Lower lobe of right lung (tissue), 2 donors: ENCODE measurements at places on chromosomes 7 and 10. TPM values are rescaled to one million over a fixed set of nuclear protein-coding genes. Genes with fewer than 3 reads are reported as not detected.

ADCK2 gene
- total RNA-seq: 18.9 TPM

SFTPA1 gene
- total RNA-seq: 10,352 TPM

GBX1 gene
- total RNA-seq: not detected

PLPP4 gene
- not detected for total RNA-seq

STEAP1B gene
- total RNA-seq: 1.5 TPM

POLR2J2 gene
- total RNA-seq: 14.8 TPM

MLXIPL gene
- 10.7 TPM for total RNA-seq

CALML3 gene
- total RNA-seq: not detected

CHST15 gene
- total RNA-seq: 36.5 TPM

- H3K36me3 ChIP-seq: no peaks in the 10 kb centered on the region
- no peak overlapping the region for H3K27ac ChIP-seq
- no peaks in the 10 kb centered on the region for H3K27me3 ChIP-seq
- H3K4me3 ChIP-seq: no peak overlapping the region
These were observed 57.6 kb upstream of the CROT start for GRCh38 chr7:87287738-87288341.

DNA sequence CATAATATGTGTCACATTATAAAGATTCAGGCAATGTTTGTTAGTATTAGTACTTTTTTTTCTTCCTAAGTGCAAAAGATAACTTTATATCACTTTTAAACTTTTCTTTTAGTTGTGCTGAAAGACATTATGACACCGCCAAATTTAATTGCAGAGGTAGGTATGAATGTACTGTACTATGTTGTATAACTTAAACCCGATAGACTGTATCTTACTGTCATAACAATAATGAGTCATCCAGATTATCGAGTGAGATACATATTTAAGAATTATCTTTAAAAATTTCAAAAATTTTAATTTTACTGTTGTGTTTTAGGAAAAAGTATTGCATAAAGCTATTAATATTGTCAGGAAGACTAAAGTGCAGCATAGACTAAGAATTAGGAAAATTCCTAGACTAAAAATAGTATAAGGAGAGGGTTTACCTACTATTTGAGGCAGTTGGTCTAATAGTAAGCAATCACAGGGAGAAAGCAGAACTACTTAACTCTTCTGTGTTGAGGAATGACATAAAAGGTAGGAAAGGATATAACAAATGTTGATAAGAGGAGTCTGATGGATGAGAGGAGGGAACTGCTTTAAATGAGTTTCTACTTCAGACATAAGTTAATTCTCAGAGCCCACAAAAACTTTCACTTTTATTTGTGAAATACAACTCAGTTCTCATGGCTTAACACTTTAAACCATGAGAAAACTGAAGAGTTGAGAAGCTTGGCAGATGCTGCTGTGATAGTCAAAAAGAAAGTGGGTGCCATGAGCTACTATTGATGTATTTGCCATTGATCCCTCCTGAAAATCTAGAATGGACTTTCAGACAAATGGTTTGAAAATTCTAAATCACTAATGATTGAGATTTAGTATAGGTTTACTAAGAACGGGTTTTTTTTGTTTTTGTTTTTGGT lies 67.8 kb downstream of the PTEN start:
- H3K4me3 ChIP-seq: no peak overlapping the region
- H3K4me1 ChIP-seq: peaks cover 57% of the 10 kb centered on the region
- H3K36me3 ChIP-seq: peaks cover 24% of the 10 kb centered on the region
- DNase-seq: no peak
- no peak overlapping the region for H3K27ac ChIP-seq
- no peaks in the 10 kb centered on the region for H3K27me3 ChIP-seq

- H3K27ac ChIP-seq: peak overlapping the region; percentile 83
- H3K36me3 ChIP-seq: peaks cover 16% of the 10 kb centered on the region
- H3K4me1 ChIP-seq: peaks cover 45% of the 10 kb centered on the region
- DNase-seq: peak; percentile 23
- peak overlapping the region; percentile 70 for H3K4me3 ChIP-seq
These were observed 4.1 kb downstream of the AQP1 start for GRCh38 chr7:30915751-30916150.

- no peak overlapping the region for H3K4me3 ChIP-seq
- no peaks in the 10 kb centered on the region for H3K4me1 ChIP-seq
- H3K27me3 ChIP-seq: no peaks in the 10 kb centered on the region
- no peaks in the 10 kb centered on the region for H3K36me3 ChIP-seq
- no peak for DNase-seq
These were observed 548.7 kb upstream of the GALNT17 start for GRCh38 chr7:70582927-70583895.

DNA sequence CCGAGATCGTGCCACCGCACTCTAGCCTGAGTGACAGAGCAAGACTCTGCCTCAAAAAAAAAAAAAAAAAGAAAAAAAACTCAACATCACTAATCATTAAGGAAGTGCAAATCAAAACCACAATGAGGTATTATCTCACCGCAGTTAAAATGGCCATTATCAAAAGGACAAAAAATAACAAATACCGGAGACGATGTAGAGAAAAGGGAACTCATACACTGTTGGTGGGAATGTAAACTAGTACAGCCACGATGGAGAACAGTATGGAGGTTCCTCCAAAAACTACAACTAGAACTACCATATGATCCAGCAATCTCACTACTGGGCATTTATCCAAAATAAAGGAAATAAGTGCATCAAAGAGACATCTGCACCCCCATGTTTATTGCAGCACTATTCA lies 24.3 kb downstream of the GRK5 start:
- H3K36me3 ChIP-seq: no peaks in the 10 kb centered on the region
- no peak overlapping the region for H3K4me3 ChIP-seq
- no peaks in the 10 kb centered on the region for H3K27me3 ChIP-seq
- H3K4me1 ChIP-seq: peaks cover 51% of the 10 kb centered on the region
- H3K27ac ChIP-seq: no peak overlapping the region

GRCh38 chr10:61836888-61837754 lies 64.4 kb upstream of the ARID5B start:
- no peak overlapping the region for H3K4me3 ChIP-seq
- no peak for DNase-seq

GRCh38 chr7:96973986-96974385 lies 31.4 kb upstream of the DLX6 start:
- H3K36me3 ChIP-seq: no peaks in the 10 kb centered on the region
- no peaks in the 10 kb centered on the region for H3K4me1 ChIP-seq
- H3K27ac ChIP-seq: no peak overlapping the region

- H3K4me3 ChIP-seq: no peak overlapping the region
- H3K27me3 ChIP-seq: no peaks in the 10 kb centered on the region
- DNase-seq: no peak
- H3K4me1 ChIP-seq: no peaks in the 10 kb centered on the region
These were observed 152.1 kb upstream of the RHOBTB1 start for GRCh38 chr10:61096056-61096455.

- H3K27me3 ChIP-seq: no peaks in the 10 kb centered on the region
- H3K36me3 ChIP-seq: no peaks in the 10 kb centered on the region
- H3K4me1 ChIP-seq: no peaks in the 10 kb centered on the region
- H3K4me3 ChIP-seq: no peak overlapping the region
- DNase-seq: no peak
- no peak overlapping the region for H3K27ac ChIP-seq
These were observed 531.7 kb downstream of the DNAJB9 start for GRCh38 chr7:109101332-109101731.

DNA sequence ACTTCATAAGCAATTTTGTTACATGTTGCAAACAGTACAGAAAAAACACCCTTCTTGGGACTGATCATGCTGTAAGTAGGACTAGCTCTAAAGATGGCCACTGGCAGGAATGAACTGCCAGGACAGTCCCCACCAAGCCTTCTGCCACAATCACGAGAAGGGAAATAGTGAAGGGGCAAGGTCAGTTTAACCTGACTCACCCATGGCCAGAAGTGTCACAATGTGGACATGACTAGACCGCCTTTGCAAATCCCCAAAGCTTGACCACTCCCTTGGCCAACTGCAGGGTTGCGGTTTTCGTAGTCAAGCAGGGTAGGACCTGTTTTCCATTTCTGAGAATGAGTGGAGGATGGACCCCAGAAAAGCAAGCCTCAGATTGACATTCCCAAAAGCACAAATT lies 19.4 kb upstream of the FRAT2 start:
- H3K4me3 ChIP-seq: no peak overlapping the region
- H3K27ac ChIP-seq: peak overlapping the region; percentile 67
- peak; percentile 75 for DNase-seq
- H3K36me3 ChIP-seq: peaks cover 17% of the 10 kb centered on the region
- H3K27me3 ChIP-seq: no peaks in the 10 kb centered on the region

DNA sequence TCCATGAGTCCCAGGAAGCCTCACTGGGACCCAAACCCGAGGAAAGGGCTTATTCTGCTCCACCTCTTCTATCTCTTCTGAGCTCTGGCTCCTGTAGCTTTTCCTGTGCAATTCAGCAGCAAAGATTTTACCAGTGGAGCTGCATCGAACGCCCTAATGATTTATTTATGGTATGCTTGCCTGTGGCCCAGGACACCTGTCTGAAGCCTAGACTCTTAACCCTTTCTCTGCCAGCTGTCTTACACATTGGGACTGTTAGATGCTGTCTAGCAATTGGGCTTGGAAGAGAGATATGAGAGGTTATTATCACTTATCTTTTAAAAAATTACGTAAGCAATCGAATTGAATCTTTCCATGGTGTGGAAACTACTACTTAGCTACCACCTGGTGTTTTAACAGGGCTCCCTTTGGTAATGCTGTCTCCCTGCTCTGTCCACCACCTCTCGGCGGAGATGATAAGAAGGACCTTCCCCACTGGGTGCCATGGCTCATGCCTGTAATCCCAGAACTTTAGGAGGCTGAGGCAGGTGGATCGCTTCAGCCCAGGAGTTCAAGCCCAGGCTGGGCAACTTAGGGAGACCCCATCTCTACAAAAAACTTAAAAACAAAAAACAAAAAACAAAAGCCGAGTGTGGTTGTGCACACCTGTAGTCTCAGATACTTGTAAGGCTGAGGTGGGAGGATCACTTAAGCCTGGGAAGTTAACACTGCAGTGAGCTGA lies 8.8 kb downstream of the ACSL5 start:
- H3K4me3 ChIP-seq: no peak overlapping the region
- peaks cover 9% of the 10 kb centered on the region for H3K36me3 ChIP-seq
- no peaks in the 10 kb centered on the region for H3K27me3 ChIP-seq
- no peak for DNase-seq

- H3K4me3 ChIP-seq: no peak overlapping the region
- H3K4me1 ChIP-seq: peaks cover 9% of the 10 kb centered on the region
- H3K36me3 ChIP-seq: no peaks in the 10 kb centered on the region
- no peak overlapping the region for H3K27ac ChIP-seq
- DNase-seq: no peak
These were observed 351.1 kb upstream of the KLF6 start for GRCh38 chr10:4136121-4136520.

DNA sequence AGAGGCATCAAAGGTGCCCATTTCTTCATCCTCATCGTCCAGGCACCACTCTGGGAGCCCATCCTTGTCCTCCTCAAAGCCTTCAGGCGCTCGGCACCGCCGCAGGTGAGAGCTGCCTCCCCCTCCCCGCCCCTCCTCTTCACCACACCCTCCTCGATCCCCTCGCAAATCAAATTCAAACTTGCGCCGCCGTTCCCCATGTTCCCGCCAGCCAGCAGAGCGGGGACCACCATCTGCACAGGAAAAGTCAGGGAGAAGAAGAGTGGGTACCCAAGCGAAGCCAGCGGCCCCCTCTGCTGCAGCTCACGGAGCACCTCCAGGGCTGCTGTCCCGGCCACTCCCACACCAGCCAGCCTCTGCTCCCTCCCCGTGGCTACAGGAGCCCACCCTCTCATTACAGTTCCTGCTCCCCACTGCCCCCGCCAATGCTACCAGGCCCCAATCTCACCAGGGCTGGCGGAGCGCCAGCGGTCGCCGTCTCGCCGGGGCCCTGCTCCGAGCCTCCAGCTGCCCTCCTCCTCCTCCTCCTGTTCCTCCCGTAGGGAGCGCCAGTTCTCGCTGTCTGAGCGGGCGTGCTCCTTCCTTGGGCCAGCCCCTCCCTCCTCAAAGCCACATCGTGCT lies 7.7 kb downstream of the GIGYF1 start:
- H3K4me3 ChIP-seq: no peak overlapping the region
- H3K36me3 ChIP-seq: peaks cover 78% of the 10 kb centered on the region
- H3K4me1 ChIP-seq: peaks cover 13% of the 10 kb centered on the region
- no peak for DNase-seq
- H3K27me3 ChIP-seq: no peaks in the 10 kb centered on the region

GRCh38 chr7:2253021-2253420 lies 11.0 kb downstream of the NUDT1 start:
- no peak overlapping the region for H3K27ac ChIP-seq
- DNase-seq: no peak
- H3K27me3 ChIP-seq: no peaks in the 10 kb centered on the region
- H3K36me3 ChIP-seq: peaks cover 34% of the 10 kb centered on the region
- peaks cover 15% of the 10 kb centered on the region for H3K4me1 ChIP-seq

- no peaks in the 10 kb centered on the region for H3K27me3 ChIP-seq
- no peaks in the 10 kb centered on the region for H3K36me3 ChIP-seq
- no peak for DNase-seq
- H3K4me1 ChIP-seq: no peaks in the 10 kb centered on the region
These were observed 20.9 kb upstream of the CYP26C1 start for GRCh38 chr10:93039721-93040120.

- no peaks in the 10 kb centered on the region for H3K36me3 ChIP-seq
- H3K27ac ChIP-seq: no peak within 1 kb of the TSS
- H3K27me3 ChIP-seq: no peaks in the 10 kb centered on the region
- no peak within 1 kb of the TSS for H3K4me3 ChIP-seq
These were observed at the start of gene PTTG1IP2 for GRCh38 chr7:90469554-90469953. Gene PTTG1IP2, plus strand, starts transcription at chr7:90469639. Its CDS starts 148 bp downstream, at chr7:90469787.
